Ecto neural progenitor cell (in vitro differentiated cells): ENCODE measurements at places on chromosomes 1 and 21.

DNA sequence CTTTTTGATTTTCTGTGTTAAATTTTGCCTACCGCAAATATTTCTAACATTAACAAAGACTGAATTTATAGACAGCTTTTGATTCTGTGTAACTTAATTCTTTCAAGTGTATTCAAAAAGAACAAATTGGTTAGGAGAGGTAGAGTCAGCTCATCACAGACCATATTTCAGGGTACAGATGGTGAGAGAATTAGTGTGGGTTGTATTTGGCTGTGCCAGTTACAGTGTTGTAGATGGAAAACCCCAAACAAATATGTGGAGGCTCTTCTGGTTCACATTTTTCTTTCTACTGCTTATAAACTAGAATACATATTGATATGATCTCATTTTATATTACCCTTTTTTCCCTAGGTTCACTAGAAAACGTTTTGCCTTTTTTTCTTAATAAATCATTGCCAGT, 11.1 kb downstream of the RCAN3 start:
- no peak for DNase-seq

DNA sequence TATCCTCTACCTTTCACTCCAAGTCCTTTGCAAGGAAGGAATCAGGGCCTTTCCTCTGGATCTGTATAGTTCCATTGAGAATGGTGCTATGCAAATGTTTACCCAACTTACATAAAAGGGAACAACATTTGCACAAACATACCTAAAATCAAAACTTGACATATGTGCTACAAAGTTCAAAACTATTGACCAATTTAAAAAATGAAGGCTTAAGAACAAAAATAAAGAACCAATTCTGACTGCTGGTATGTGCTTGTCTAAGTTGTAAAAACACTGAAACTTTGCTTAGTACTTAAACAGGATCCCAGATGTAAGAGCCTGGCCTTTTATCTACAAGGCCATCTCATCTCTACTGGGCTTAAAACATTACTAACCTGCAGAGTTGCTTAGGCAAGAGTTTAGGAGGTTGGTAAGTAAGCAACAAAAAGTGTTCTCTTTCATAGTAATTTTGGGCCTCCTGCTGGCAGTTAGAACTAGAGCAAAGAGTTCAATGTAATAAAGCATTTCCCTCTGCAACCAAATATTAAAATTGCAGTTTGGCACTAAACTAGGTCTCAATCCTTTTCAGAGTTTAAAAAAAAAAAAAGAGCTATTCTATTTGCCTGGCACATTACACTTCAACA, 2.0 kb downstream of the SCMH1 start:
- DNase-seq: no peak

- DNase-seq: no peak
These were observed 1.1 kb downstream of the TBX19 start for GRCh38 chr1:168281603-168282325.

DNA sequence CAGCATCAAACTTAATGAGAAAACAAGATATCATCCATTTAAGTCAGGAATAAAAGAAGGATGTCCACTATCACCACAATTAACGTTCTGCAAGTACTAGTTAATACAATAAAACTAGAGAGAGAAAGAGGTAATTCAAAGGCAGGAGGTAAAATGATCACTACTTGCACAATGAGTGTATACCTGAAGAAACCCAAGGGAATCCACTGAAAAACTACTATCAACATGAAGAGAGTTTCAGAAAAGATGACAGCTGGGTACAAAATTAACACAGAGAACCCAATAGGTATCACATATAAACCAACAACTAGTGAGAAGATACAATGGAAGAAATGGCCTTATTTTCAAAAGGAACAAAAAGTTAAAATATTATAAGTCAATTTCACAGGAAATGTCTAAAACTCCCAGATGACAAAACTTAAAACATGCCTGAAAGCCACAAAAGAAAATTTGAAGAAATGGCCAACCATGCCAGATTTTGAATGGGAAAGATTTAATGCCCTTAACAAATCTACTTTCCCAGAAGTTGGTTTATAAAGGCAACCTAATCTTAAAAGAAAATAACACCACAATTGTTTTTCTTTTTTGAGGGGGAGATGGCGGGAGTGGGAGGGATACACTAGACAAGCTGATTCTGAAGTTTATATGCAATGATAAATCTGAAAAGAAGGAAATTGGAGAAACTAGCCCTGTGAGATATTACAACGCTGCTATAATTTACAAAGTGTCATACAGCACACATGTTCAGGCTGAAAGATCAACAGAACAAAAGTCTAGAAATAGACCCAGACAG, 17.8 kb downstream of the VPS26C start:
- no peak for DNase-seq

DNA sequence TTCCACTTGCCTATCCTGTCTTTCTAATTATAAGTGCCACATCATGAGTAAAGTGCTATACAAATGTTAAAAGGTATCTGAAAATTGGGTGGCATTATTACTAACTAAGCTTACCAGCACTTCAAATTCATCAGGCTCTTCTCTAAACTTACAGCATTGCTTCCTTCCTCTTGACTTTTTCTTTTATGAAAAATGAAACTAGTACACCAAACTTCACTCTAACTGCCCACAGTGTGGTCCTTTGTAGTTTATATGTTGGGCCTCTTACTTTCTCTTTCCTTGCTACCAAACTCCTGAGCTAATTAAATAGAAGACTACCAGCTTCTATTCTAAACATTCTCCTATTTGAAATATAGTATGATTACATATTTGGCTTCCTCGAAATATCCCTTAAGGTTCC, 81.8 kb downstream of the NOTCH2 start:
- DNase-seq: no peak

DNA sequence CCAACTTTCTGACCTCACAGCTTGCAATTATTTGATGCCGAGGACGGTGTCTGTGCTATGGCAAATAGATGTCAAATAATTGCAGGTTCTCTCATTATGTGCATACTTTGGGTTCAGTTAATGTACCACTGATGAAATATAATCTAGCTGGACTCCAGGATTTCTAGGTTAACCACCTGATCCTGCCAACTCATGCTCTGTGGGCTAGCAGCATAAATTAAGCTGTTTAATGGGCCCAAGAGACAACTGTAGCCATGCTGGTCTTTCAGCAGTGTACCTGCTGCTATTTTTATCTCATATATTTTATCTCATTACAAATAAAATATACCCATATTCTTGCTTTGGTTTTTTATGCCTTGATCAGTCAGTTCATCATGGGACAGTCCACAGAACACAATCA, 43.3 kb upstream of the HP1BP3 start:
- DNase-seq: no peak

DNA sequence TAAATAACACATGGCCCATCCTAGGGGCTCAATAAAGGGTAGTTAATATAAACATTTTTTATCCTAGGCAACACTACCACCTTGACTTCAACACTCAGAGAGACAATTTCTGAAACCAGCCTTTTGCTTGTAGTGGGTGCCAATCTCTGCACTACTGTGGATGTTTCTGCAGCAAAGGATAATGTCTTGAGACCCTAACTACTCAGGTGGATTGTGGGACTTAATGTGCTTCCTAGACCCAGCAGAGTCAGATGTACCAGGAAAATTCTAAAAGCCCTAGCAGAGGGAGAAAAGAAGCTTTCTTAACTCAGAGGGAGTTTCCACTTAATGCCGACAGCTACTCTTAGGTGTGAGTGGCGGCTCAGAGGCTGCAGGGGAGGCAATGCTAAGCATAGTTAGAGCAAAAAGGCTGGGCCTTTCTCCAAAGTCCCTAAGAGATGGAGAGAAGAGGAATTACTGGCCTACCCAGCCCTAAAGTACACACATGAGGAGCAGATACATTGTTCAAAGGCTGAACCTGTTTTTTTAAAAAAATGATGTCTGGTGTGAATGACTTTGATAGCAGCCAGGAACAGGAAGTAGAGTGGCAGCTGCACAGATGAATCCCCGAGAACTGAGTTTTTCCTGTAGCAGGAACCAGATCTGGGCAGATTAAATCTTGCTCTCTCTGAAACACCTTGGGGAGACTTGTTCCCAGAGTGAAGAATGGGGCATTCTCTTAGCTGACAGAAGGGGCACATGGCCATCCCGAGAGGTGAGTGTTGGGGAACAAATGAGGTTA, 33.5 kb upstream of the ABCD3 start:
- DNase-seq: no peak

- DNase-seq: no peak
These were observed 419.4 kb upstream of the VAMP3 start for GRCh38 chr1:7351649-7352048.

DNA sequence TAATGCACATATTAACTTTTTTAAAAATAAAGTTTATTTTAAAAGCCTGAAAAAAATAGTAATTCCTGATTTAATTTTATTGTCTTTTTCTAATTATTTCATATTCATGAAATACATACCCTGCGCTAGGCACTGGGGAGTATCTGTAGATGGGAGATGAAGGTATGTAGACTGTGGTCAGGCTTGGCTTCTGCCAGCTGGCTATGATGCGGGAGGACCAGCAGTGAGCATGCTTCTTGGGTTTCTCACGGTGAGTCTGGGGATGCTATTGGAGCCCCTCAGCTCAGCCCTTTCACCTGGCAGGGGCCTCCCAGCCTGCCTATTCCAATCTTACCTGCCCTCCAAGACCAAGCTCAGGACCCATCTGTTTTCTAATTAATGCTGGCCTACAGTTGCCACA, 138.4 kb downstream of the NOS1AP start:
- DNase-seq: no peak

DNA sequence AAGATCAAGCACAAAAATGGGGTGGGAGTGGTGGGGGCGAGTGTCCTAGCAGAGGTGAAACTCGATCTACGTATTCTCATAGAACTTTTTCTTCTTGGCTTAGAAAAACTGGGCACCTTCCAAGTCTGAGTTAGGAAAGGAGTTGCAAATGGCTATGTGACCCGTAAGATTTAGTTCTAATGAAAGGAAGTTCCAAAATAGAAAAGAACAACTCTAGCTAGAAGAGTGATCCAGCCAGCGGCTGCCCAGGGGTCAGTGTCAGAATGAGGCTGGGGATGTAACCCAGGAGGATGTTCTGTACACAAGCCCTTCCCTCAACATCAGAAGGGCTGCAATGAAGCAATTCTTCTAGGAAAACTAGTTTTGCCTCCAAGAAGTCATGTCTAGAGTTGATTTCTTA, 5.2 kb downstream of the MTARC1 start:
- peak; percentile 9 for DNase-seq
